ENCODE measurements at places on chromosomes 16 and 17. TPM values are rescaled to one million over a fixed set of nuclear protein-coding genes. Genes with fewer than 3 reads are reported as not detected.

DNA sequence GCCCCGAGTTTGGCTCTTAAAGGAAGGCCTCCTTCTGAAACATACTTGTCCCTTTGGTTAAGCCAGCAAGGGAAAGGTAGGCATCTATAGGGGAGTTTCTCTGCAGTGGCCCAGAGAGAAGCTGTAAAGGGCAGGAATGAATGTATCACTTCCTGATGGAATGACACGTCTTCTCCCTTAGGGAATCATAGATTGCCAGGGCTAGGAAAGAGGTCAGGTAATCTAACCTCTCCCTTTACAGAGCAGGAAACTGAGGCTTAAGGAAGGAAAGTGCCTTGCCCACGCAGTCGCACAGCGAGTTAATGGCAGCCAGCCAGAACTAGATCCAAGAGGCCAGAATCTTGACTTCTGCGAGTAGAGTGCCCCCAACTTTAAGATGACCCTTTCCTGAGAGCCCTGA, 66.1 kb downstream of the NEUROD2 start:
- DNase-seq: no peak

GRCh38 chr16:25135254-25135878, 23.8 kb downstream of the LCMT1 start:
- DNase-seq: no peak

The GRB7 gene
- 42.4 TPM for total RNA-seq

The GAS7 gene
- 13.9 TPM for total RNA-seq

DNA sequence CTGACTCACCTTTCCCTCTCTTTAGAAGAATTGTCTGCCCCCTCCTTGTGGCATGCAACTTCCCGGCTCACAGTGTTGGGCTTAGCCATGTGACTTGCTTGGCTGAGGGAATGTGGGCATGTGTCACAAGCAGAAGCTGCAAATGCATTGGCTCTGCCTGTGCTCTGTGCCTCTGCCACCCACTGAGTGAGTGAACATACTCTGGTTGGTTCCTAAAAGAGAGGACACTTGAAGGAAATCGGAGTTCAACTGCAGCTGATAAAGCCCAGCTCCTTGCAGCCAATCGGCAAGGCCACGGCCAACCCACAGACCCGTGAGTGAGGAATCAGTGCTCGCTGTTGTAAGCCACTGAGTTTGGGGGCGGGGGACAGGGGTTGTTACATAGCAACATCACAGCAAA, 10.9 kb upstream of the GINS2 start:
- no peak for DNase-seq

GRCh38 chr17:76272541-76273444, 7.6 kb downstream of the UBALD2 start:
- DNase-seq: no peak

The ADAP2 gene
- total RNA-seq: 0.69 TPM

DNA sequence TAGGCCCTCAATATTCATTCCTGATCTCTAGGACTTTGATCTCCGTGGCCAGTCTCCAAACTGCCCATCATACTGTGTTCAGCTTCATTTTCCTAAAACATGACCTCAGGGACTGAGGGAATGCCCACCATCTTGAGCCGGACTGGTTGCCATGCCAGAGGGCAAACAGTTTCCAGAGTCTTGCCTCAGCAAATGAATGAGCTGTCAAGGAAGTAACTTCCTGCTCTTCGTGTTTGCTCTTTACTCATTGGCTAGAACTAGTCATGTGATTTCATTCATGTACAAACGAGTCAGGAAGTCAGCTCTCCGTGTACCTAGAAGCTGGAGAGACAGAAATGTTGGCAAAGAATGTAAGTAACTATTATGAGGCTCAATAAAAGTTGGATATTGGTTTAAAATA, 50.2 kb downstream of the ANKFN1 start:
- DNase-seq: no peak

- DNase-seq: no peak
Measured at GRCh38 chr17:73291260-73291801, 20.5 kb downstream of the CDC42EP4 start.

The PLCD3 gene
- total RNA-seq: 55.8 TPM

DNA sequence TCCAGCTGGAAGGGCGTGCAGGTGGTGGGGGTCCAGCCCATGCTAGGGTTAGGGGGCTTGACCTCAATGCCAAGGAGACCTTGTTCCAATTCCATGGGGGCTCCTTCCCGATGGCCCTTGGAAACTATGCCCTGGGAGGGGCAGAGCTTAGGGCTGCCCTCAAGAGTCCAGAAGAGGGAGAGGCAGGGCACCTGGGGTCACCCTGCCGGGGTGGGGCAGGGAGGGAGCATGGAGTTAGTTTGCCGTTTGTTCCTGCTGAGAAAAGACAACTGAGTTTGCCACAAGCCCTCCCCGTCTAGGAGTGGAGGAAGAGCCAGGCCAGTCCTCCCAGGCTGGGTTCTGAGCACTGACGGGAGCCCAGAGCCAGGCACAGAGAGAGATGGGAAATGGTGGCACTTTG, 21.4 kb downstream of the MMP15 start:
- DNase-seq: no peak

DNA sequence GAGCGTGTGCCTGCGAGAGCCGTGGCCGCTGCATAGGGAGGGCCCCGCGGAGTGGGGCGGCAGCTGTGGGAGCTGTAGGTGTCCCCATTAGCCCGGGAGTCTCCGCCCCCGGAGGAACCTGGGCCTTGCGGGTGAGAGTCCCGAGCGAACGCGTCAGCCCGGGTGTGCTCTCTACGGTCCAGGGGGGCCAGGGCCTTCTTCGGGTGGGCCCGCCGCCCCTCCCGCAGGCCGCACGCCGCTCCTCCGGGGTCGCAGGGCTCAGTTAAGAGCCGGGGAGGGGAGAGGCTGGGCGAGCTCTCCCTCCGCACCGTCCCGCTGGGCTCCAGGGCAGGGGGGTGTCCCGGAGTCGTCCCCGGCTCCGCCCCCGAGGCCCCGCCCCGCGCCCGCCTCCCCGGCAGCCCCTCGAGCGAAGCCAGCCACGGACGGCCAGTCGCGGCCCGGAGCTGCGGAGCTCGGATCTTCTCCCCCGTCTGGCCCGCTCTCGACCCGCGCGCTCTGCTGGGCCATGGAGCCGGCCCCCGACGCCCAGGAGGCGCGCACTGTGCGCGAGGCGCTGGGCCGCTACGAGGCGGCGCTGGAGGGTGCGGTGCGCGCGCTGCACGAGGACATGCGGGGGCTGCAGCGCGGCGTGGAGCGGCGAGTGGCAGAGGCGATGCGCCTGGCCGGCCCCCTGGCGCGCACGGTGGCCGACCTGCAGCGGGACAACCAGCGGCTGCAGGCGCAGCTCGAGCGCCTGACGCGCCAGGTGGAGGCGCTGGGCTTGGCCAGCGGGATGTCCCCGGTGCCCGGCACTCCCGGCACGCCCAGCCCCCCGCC, at the start of gene SMTNL2:
Gene SMTNL2, plus strand, starts transcription at position 429 of the 816 bp plus-strand sequence. Its CDS starts 77 bp downstream, at position 506.
- peak; percentile 63 for DNase-seq

DNA sequence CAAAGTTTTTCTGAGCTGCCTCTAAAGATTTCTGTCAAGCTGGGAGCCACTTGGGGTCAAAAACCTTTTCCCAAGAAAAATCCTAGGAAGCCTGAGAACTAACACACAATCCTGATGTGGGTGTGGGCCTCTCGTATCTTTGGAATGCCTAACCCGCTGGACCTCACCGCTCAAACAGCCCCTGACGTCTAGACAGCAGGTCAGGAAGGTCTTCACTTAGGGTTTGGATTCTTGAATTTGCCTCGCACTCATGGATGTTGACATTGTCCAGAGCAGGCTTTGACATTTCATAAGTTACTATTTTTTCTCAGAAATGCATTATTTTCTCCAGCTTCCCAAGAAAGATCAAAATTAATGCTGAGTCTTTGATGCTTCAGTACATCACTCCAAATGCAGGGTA, 18.9 kb downstream of the TEX2 start:
- DNase-seq: no peak

The GPR179 gene
- total RNA-seq: 0.46 TPM

GRCh38 chr16:75445298-75445697, 12.0 kb upstream of the CFDP1 start:
- DNase-seq: no peak

DNA sequence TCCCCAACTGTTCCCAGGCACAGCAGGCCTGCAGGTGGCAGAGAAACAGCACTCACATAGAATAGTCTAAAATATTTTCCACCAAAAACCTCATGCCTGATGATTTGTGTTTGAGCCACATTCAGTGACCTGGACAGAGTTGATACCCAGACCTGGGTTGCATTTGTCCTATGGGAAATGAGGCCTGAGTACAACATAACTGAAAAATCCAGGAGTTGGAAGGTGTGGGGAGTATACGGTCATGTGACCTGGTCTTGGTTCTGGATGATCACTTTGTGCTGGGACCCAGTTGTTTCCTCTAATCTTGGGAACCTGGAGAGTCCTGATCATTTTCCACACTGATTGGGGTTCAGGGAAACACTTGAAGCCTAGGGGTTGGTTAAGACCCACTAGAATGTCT, 200.3 kb upstream of the MPHOSPH6 start:
- no peak for DNase-seq

DNA sequence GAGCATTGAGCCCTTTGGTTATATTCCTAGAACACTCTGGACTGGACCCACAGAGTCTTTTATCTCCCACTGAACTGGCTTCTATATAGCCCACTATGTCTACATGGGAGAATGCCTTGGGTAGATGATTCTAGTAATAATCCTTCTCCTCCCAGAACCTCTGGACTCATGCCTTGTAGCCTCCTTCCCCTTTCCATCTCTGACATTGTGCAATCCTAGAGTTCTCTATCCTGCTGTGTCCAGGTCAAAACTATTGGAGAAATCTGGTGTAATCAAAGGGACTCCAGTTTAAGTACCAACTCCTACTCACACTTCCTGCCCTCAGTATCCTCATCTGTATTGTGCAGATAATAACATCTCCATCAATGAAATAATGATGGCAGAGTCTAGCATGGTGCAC, 9.1 kb downstream of the RCVRN start:
- no peak for DNase-seq

The ERN1 gene
- total RNA-seq: 7.6 TPM

DNA sequence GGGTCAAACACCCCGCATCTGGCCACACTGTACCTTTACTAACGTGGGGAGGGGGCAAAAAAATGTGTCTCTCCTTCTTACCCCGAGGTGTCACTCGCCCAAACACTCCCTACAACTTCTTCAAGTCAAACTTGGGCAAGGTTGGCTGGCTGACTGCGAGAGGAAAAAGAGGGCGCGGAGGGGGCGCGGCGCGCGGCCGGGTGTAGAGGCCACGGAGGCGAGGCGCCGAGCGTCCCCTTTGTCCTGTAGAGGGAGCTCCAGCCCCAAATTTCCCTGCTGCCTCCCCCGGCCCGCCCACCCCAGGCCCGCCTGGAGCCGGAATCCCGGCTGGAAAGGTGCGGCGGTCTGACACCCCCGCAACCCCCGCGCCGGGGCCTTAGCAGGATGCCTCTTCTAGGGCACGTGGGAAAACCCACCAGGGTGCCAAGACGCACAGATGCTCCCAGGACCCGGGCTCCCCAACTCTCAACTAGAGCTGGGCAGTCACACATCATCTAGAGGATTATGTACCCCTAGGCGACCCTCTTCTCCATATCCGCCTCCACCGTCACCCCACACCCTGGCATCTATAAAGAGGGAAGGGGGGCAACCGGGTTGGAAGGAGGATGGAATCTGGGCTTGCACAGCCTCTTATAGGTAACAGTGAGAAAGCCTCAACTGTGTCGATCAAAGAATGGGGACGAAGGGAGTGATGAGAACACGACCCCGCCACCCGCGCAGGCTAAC, 4.2 kb downstream of the IRX3 start:
- peak; percentile 79 for DNase-seq

The RCVRN gene
- total RNA-seq: not detected

DNA sequence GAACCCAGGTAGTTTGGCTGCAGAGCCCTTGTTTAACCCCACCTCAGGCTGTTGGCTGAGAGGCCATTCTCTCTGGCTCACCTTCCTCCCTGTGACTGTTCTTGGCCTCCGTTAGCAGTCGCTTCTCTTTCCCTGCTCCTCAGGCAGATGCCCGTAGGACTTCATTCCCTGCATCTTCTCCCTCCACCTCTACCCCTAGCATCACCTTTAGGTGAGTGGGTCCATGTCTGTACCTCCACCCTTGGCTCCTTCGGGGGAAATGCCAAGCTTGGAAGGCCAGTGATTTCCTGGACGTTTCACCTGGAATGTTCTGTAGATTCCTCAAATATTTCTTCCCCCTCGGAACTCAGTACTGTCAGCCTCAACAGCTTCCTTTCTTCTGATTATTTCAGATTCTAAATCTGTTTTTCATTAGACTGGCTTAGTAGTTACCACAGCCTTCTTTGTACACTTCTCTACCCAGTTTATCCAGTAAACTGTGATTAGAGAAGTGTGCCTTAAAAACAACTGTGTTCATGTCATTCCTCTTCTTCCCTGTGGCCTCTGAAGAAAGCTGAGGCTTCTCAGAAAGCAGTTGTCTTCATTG, 227.9 kb downstream of the MSI2 start:
- no peak for DNase-seq

DNA sequence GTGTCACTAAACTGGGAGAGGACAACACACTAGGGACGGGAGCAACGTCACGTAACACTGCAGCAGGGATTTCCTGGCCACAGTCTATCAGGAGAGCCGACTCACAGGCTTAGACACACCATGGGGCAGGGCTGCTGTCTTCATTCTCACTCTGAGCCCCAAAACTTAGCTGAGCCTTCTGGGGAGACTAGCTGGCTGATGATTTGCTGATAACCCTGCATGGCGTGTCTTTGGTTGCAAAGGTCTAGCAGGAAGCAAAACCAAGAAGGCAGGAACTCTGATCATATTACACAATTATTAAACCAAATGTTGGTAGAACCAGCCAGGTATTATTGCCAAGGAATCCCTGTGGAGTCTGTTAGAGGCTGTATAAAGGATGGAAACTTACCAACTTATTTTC, 345.0 kb downstream of the SLC39A11 start:
- no peak for DNase-seq

GRCh38 chr16:72876221-72876620, 171.7 kb downstream of the ZFHX3 start:
- DNase-seq: no peak

The FMNL1 gene
- 7.3 TPM for total RNA-seq

GRCh38 chr17:9146064-9146463, 124.8 kb downstream of the NTN1 start:
- DNase-seq: no peak

The TBC1D3C gene
- not detected for total RNA-seq

GRCh38 chr17:75034236-75034908, 12.4 kb downstream of the ATP5PD start:
- DNase-seq: peak; percentile 96

DNA sequence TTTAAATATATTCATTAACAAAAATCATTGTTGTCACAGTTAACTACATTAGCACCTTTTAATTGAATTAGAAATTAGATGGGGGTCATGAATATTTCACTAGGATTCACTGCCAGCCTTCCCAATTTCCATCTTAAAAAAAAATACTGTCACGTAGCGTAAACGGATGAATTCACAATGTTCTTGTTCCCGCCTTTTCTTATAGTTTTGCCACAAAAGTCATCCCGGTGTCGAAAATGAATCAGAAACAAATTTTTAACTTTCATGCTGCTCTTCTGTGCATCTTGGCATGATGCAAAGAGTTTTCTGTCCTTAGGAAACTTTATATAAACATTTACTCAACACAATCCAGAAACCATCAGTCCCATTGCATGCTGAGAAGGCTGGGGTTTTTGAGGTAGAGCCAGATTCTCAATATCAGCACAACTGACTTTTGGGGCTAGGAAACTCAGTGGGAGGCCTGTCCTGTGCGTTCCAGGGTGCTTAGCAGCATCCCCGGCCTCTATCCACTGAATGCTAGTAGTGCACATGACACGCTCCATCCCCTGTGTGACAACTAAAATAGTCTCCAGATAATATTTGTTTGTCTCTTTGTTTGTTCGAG, 252.9 kb upstream of the XYLT1 start:
- DNase-seq: no peak

The RNF43 gene
- total RNA-seq: 3.5 TPM
